CD4-positive, alpha-beta T cell treated with Interferon gamma for 1 hour (primary cell): ENCODE measurements at places on chromosomes 3 and 15.

GRCh38 chr3:126126286-126126685 is 42.4 kb upstream of the SLC41A3 start:
- DNase-seq, result no peak

GRCh38 chr3:148030975-148031374 is 621.8 kb downstream of the ZIC1 start:
- DNase-seq, result no peak

DNA sequence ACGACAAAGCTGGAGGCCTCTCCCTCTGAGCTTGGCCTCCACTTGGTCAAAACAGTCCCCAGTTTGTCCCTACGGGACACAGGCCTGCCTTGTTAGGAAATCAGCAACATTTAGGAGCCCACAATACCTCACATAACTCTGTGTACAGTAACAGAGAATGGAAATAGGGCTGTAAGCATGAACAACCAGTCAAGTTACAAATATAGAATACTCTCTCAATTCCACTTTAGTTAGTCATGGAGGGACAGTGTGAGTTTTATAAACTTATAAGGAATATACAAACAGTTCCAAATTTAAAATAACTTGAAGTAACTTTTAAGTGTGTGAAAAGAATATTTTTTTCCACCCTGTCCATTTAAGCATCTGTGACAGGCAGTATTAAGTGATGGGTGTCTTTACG is 129.4 kb downstream of the PGPEP1L start:
- DNase-seq, result no peak

DNA sequence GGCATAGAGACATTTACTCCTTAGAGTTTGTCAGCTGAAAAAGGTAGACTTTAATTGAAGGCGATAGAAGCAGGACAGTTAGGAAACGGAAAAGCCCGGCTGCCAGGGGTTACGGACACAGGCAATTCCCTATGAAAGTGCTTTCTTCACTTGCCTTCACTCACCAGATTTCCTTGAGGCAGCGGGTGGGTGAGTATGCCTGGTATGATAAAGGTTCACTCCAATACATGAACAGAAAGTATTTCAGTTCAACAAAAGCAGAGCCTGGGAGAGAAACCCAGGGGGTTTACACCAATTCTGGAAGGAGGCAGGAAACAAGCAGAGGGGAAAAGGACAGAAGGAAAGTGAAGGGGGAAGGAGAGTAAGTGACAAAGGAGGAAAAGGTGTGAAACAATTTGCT is 53.9 kb downstream of the QTRT2 start:
- no peak for DNase-seq

DNA sequence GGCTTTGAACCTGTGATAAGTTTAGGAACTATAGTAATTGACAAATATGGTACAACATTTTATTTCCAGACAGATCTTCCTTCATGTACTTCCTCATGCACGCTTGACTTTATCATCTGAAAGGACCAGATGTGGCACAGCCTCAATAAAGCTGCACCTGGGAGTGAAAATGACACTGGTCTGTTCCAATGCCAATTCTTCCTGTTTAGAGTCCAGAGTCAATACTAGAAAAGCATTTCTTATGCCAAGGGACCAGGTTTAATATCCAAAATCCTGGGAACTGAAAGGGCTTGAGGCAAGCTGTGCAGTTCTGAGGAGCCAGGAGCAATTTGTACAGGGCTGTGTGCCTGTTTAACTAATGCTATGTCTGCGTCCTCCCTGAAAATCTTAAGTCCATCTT is 15.3 kb downstream of the DPH6 start:
- no peak for DNase-seq

DNA sequence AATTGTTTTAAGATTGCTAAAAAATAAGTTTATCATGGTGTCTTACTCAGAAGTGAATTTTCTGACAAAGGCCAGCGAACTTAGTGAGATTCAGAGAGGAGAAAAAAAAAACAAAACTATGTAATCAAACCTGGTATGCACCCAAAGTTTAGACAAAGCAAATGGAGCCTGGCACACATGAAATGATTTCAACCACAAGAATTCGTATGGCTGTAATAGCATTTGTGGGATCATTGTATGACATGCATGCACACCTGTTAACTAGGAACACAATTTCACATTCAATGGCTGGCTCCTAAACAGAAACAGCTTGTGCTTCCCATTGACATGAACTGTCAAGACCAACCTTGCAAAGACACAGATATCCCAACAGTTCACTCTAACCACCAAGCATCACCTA is 94.6 kb downstream of the ZIC4 start:
- DNase-seq, result no peak

DNA sequence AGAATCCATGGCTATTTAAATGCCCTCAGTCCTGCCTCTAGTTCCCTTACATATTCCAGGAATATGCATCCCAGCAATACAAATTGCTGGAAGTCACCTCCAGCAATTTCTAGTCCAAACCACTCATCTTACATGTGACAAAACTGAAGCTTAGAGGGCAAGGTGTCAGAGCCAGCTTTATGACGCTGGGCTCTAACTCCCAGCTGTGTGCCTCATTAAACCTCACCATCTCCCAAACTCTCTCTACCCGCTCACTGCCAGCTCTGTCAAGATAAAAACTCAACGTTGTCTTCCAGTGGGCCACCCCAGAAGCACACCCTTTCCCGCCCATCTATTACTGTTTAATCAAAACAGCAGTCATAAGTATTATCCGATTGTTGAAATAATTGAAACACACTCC is 7.9 kb downstream of the TNIK start:
- DNase-seq, result no peak

DNA sequence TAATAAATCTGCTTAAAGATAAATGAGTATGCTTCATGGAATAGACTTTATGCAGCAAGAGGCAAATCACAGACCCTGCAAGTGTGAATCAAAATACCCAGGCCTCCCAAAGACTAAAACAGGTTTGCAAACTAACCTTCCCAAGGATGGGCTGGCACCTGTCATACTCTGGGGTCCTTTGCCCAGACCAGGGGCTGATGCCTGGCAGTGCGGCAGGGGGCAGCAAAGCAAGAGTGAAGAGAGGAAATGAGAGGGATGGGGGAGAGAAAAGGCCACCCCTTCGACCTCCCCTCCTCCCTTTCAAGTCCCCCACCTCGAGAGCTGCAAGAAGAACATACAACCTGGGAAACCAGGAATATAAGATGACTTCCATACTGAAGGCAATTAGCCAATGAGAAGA is 31.8 kb downstream of the XXYLT1 start:
- DNase-seq, result no peak

GRCh38 chr3:32595323-32595722 is 24.7 kb upstream of the DYNC1LI1 start:
- DNase-seq, result no peak

DNA sequence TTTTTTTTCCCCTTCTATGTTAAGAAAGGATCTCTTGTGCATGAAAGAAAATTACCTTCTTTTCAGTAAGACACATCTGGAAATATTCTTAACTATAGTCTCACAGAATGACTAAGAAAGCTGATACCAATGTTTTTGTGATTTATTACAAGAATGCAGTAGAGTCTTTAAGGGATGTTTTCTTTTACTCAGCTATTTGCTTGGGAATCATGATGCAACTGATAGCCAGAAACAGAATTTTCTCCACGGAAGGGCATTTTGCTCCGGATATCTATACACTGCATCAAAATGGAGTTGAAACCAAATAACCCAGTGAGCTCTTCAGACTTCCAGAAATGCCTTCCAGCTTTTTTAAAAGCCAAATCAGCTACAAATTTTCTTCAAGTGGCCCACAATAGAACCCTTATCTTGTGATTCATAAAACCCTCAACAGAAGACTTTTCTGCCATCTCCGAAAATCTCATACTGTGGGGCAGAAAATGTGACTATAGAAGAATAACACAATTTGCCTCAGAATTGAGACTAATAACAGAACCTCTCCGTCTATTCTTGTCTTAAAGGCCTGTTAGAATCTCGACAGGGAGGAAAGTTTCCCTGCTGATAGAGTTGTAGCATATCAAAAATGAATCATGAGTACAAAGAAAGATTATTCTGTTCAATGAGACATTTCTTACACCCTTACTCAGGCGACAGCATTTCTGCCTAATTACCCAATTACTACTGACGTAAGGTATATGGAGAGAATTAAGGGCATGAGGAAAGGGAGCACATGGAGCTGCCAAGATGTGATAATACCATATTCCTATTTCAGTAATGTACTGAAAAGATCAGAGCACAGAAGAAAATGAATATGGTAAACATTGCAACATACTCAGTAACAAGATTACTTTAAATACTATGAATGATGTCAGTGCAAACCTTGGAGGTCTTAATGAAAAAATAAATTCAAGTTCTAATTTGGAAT is 900.1 kb downstream of the ROBO1 start:
- DNase-seq, result no peak

DNA sequence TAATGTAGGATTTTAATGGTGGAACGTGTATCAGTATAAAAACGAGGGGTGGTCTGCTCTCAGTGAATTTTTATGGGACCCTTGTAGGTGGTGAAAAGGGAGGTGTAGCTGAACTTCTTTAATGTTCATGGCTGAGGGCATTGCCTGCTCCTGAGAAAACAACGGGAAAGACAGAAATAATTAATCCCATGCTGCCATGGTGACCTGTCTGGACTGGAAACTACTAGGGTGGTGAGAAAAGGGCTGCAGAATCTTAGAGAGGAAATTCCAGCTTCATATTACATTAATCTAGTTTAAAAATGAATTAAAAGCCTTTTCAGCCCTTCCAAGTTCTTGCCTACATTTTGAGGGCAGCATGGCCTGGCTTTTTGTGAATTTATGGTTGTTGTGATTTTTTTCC is 47.6 kb downstream of the ZBTB38 start:
- DNase-seq, result no peak

- DNase-seq, result no peak
Measured at GRCh38 chr3:64188810-64189560, 36.3 kb downstream of the PRICKLE2 start.
